ENCODE measurements at places on chromosomes 1 and 21.

DNA sequence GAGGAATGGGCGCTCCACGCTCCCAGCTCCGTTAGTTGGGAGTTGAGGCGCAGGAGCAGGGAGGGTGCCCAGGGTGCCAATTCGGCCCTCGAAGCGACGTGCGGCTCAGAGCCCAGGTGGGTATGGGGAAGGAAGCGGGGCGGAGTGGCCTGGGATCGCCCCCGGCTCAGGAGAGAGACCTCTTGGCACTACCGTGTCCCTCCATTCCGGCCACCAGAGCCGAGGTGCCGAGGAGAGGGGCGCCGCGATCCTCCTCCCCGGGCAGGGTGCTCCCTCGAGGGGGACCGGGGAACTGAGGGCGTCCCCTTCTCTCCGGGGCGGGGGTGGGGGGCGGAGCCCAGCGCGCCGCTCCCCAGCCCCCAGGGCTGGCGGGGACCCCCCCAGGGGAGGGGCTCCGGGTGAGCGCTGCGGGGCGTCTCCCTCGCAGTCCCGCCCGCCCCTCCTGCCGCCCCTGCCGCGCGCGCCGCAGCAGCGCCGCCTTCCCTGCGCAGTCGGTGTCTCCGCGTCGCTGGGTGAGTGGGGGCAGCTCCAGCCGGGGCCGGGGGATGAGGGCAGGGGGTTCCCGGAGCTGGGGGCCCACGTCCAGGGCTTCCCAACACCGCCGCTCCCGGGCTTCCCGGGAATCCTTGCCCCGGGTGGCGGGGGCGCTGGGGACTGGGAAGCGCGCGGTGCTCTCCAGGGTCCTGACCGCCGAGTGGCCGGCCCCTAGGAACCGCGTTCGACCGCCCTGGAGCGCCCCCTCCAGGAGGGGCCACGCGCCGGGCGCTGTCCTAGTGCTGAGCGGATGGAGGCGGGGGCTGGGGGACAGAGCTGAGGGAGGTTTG is at the start of gene HPCA:
Gene HPCA (plus strand): TSS at position 488 of the 824 bp plus-strand sequence. CDS start 2,408 bp downstream, outside the sequence.
- peak; percentile 22 for DNase-seq

- DNase-seq: no peak
Observed at GRCh38 chr1:182565537-182565936, 23.5 kb downstream of the RNASEL start.

DNA sequence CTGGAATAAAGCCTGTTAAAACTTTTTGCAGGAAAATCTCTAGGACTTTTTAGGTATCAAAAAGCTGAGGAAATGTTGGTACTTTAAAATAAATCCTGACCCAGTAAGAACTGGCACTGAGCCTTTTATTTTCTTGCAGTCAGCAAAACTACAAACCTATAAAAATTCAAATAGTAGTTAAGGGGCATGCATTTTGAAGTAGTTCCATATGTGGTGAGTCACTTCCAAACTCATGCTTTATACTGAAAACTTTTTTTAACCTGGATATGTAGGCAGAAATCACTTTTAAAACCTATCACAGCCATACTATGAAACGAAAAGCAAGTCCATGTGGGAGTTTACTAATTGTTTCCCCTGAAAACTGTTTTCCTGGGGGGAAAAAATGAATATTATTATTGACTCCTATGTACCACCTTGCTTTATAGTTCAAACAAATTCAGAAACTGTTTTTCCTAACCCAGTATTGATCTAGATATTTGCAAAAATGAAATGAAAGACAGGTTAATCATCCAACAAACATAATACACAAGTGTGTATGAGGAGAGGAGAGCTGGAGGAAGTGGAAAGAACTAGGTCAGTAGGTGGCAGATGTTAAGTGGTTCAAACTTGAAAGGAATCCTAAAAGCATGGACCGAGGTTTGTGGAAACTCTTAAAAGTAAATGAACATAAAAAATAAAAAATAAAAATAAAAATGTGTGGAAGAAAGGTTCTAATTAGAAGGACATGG is 30.5 kb downstream of the NRIP1 start:
- DNase-seq: no peak

GRCh38 chr1:27563591-27564471 is 40.1 kb downstream of the AHDC1 start:
- DNase-seq: no peak

DNA sequence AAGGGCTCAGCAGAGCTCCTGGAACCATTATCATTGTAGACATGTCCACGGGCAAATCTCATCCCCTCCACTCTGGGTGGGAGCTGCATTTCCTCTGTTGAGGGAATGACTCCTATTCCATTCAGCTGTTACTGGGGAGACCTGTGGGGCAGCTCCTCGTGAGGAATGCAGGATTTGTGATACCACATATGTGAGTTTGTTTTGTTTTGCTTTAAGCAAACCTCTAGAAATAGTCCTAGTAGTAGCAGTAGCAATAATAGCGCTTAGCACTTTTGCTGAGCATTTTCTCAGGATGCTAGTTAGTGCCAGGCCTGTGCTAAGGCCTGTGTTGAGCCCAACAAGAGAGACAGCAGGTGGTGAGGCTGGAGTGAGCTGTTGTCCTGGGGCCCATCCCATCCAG is 10.8 kb downstream of the OLIG1 start:
- no peak for DNase-seq

DNA sequence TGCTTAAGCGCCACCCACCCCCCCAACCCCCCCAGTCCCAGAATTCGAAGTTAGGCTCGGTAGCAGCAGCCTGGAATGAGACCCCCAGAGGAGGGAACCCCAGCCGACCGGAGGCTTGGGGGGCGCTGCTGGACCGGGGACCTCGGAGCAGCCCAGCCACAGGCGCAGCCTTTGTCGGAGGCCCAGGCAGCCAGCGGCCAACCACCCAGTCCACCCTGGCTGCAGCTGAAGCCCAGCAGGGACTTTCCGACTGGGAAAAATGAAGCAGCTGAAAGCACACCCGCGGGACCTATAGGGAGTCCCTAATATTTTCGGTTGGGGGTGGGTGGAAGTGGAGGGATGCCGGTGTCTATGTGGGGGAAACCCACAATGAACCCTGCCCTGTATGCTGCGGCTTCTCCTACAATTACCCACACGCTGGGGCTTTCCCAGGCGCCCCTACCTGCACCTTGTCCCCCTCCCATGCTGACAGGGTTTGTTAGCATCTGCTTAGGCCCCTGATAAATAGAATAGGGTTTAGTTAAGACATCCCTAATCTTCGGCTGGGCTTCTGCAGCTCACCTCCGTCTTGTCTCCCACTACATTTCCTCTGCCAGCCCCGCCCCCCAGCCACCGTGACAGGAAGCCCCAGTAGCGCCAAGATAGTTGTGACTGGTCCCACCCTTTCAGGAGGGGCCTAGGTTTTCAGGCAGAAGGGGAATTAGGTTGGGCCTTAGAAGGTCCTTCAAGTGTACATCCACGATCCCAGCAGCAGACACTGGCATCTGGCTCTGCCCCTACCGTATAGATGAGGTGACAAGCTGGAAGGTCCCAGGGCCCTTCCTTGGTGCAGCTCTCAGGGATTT is 838 bp downstream of the CCDC28B start:
- DNase-seq: peak; percentile 71

- DNase-seq: no peak
Observed at GRCh38 chr1:152577168-152577567, 3.1 kb downstream of the LCE3D start.

DNA sequence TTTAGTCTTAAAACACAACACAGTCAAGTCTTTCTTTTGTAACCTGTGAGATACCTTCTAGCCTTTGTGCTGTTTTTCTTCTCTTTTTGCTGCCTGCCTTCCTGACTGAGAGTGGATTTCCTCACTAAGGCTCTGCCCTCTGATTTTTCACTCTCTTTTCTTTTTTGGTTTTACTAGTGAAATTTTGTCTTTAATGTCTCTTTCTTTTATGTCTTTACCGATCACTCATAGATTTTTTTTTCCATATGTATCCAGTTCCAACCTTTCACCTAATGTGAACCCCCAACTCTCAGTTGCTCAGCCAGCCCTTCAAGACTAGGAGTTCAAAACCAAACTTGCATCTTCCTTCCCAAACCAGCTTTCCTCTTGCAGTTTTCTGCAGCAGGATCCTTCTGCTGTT is 6.5 kb downstream of the LGALS8 start:
- DNase-seq: no peak

DNA sequence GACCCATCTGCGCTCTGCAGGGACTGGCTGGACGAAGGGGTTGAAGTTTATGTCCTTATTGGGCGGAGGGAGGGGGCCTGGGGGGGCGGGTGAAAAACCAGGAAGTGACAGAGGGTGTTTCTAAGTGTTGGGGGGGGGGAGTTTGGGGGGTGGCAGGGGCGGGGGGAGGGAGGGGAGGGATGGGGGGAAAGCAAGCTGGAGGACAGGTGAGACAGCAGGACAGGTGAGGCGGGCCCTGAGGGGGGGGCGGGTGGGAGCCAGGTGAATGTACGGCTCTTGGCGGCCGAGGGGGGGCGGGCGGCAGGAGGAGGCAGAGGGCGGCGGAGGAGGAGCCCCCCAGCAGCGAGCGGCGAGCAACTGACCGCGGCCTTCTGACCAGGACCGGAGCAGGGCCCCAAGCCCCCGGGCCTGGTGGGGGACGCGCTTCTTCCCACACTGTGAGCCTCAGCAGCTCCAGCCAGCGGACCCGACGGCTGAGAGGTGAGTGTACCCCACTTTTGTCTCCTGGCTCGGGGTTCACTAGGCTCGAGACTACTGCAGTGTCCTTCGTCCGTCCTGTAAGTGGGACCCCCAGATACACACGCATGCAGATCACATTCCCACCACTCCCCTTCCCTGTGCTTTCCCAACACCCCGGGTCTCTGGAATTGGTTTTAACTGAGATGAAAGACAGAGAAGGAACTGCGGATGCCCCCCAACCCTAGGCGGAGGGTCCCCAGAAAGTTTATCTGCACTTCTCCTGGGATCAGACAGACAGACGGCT is at the start of gene ZBTB7B:
Gene ZBTB7B (plus strand): TSS at position 339 of the 763 bp plus-strand sequence. CDS start 11,859 bp downstream, outside the sequence.
- DNase-seq: no peak

- DNase-seq: no peak
Observed at GRCh38 chr1:8120693-8121260, 94.7 kb upstream of the ERRFI1 start.

DNA sequence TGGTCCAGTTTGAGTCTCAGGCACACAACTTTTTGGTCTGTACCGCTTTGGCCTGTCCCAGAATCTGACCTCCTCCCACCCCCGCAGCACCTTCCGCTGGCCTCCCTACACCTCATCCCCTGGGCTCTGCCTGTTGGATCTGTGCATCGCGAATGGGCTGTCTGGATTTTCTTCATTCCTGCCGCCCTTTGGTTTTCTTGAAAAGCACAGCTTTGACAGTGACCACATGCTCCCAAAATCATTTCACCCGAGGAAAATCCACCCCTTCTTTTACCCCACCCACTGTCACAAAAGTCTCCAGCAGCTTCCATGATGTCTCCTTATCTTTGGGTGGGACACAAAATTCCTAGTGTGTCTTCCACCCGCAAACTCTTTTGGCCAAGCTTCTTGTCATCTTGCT is 65.0 kb upstream of the SSX2IP start:
- no peak for DNase-seq

- DNase-seq: peak; percentile 96
Observed at GRCh38 chr1:151281969-151282882, at the start of gene ZNF687. Gene ZNF687 (plus strand): TSS chr1:151282299. CDS start chr1:151286292, 3,993 bp downstream.

- no peak for DNase-seq
Observed at GRCh38 chr1:227759341-227760300, 24.4 kb downstream of the SNAP47 start.

GRCh38 chr21:20852866-20853265 is 145.3 kb upstream of the NCAM2 start:
- DNase-seq: no peak

- no peak for DNase-seq
Observed at GRCh38 chr21:26457817-26458216, 115.3 kb downstream of the CYYR1 start.

- no peak for DNase-seq
Observed at GRCh38 chr1:169858467-169858866, 35.2 kb downstream of the SCYL3 start.

- no peak for DNase-seq
Observed at GRCh38 chr21:42970946-42971653, 3.3 kb upstream of the PKNOX1 start.

GRCh38 chr1:244050014-244050834 is 859 bp upstream of the ZBTB18 start:
- no peak for DNase-seq

DNA sequence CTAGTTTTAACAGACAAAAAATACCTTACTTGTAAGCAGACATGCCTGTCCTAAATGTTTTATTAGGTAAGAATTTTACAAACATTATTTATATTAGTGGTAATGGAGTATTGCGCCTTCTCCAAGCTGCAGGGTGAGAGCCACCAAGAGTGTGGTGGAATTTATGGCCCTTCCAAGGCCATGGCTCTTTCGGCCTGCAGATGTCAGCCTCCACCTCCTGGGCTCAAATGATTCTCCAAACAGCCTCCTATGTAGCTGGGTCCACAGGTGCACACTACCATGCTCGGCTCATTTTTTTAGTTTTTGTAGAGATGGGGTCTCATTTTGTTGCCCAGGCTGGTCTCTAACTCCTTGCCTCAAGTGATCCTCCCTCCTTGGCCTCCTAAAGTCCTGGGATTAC is 56.3 kb downstream of the ITGB3BP start:
- no peak for DNase-seq

- DNase-seq: no peak
Observed at GRCh38 chr1:54604572-54605370, 18.6 kb downstream of the FAM151A start.
